SHP77 (cell line): ENCODE measurements at places on chromosomes 3 and 15.
A peak's percentile ranks its signal among the peaks of the same experiment; 100 is the strongest.

DNA sequence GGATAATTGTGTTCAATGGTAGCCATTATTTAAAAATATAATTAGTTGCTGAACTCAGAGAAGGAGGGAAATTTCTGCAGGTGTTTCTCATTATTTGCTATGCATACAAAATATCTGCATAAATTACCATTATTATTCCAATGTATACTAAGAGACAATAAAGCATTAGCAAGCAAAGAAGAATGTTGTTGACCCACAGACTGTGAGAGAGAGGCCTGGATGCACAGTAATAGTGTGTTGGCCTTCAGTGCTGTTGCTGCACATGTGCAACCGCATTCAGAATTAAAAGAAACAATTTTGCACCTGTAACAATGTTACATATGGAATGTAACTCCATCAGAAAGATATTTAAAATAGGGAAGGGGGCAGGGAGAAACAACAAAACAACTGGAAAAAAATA lies 155.6 kb upstream of the KCNH8 start:
- no peak for DNase-seq

DNA sequence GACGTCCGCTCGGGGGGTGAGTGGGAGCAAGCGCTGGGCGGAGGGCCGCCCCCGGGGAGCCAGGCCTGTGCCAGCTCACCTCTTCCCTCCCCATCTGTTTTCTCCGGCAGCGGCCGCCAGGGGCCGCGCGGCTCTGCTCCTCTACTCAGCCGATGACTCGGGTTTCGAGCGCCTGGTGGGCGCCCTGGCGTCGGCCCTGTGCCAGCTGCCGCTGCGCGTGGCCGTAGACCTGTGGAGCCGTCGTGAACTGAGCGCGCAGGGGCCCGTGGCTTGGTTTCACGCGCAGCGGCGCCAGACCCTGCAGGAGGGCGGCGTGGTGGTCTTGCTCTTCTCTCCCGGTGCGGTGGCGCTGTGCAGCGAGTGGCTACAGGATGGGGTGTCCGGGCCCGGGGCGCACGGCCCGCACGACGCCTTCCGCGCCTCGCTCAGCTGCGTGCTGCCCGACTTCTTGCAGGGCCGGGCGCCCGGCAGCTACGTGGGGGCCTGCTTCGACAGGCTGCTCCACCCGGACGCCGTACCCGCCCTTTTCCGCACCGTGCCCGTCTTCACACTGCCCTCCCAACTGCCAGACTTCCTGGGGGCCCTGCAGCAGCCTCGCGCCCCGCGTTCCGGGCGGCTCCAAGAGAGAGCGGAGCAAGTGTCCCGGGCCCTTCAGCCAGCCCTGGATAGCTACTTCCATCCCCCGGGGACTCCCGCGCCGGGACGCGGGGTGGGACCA lies 632 bp upstream of the CRELD1 start:
- DNase-seq: peak; percentile 84

DNA sequence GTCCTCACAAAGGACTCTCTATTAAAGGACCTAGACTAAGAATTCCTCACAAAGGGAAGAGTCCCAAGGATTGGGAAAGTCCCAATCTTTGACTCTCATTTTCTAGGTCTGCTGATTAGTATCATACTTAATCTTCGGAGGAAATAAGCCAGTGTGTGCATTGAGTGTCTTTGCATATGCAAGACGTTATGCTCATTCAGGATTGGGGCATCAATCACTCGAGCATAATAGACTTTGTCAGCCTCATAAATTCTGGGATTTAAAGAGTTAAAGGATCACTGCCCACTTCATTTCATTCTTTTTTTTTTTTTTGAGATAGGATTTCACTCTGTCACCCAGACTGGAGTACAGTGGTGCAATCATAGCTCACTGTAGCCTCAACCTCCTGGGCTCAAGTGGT lies 154.3 kb downstream of the RBPMS2 start:
- DNase-seq: no peak

GRCh38 chr3:74617776-74618175 lies 3.3 kb upstream of the CNTN3 start:
- DNase-seq: no peak

DNA sequence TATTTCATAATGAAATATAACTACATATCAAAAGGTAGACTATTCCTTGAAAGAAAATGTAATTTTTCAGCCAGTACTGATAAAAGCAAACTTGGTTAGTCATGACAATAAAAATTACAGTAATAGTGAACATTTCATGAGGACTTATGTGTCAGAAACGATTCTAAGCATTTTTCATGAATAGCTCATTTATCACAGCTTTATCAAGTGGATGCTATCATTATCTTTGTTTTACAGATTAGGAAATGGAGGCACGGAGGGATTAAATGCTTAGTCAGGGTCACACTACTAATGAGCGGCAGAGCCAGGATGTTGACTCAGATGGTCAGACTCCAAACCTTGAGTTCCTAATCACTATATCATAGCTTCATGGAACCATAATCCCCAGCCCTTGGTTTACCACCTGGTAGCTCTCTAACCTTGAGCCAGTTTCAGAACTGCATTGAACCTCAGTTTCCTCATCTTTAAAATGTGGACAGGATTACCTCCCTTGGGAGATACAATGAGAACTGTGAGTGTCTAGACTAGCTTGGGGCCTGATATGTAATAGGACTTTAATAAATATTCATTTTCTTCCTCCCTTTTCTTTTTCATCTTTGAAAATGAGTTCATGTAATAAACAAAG lies 85.4 kb downstream of the TNIK start:
- no peak for DNase-seq

GRCh38 chr3:169179722-169180121 lies 483.8 kb downstream of the MECOM start:
- DNase-seq: no peak

GRCh38 chr15:27764339-27764738 lies 334.8 kb downstream of the OCA2 start:
- no peak for DNase-seq

GRCh38 chr3:4241595-4242170 lies 61.5 kb upstream of the SETMAR start:
- DNase-seq: no peak

DNA sequence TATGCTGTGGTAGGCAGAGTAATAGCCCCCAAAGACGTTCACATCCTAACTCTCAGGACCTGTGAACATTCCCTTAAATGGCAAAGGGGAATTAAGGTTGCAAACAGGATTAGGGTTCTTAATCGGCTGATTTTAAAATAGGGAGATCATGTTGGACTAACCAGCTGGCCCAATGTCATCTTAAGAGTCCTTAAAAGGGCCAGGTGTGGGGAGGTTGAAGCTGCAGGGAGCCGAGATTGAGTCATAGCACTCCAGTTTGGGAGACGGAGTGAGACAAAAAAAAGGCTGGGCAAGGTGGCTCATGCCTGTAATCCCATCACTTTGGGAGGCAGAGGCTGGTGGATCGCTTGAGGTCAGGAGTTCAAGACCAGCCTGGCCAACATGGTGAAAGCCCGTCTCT lies 1.6 kb upstream of the FLNB start:
- no peak for DNase-seq

GRCh38 chr3:150080058-150080730 lies 109.5 kb upstream of the PFN2 start:
- DNase-seq: no peak

DNA sequence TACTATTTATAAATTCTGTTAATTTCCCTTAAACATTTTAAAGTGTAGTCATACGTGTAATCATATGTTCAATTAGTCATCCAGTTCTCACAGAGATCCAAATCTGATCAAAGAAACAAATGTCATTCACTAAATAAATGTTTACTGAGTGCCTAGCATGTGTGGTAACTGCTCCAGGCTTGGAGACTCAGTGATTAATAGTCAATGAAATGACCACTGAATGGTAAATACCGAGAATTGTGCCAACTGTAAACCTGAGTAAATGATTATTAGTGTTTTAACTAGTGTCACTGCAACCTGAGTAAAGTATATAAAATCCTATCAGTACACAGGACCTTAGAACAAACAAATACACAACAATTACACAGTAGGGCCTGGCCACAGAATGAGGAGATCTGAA lies 52.3 kb downstream of the SH3GL3 start:
- DNase-seq: no peak

- no peak for DNase-seq
Measured at GRCh38 chr3:175777495-175777894, 918.4 kb downstream of the NAALADL2 start.

GRCh38 chr3:62462104-62462762 lies 88.9 kb upstream of the FEZF2 start:
- no peak for DNase-seq

DNA sequence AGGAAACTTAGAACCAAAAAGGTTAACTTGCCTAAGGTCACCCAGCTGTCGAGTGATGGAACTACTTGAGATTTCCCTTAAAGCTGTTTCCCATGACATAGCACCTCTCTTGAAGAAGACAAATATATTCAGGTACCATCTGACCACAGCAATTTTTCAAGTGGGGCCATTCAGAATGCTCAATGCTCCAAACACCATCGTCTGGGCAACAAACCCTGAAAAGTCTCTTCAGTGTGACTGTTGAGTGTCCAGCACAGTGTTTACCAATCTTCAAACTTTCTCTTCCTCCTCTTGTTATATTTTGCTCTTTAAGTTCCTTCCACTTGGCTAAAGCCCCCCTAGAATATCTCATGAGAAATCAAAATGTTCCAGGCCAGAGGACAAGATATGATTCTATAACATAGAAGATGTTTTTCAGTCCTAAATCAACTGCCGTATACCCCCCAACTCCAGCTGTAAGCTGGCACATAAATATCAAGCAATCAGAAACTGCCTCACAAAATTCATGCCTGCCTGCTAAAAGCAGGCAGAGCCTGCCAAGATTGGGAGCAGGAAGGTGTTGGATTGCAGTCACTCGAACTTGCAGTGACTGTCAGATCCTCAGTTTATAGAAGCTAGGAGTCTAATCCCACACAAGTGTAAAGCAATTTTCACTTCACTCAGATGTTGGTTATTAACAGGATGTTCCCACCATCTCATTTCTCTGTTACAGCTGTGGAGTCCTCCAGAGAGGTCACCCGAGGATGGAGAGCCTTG lies 230.5 kb upstream of the MRPL3 start:
- no peak for DNase-seq

DNA sequence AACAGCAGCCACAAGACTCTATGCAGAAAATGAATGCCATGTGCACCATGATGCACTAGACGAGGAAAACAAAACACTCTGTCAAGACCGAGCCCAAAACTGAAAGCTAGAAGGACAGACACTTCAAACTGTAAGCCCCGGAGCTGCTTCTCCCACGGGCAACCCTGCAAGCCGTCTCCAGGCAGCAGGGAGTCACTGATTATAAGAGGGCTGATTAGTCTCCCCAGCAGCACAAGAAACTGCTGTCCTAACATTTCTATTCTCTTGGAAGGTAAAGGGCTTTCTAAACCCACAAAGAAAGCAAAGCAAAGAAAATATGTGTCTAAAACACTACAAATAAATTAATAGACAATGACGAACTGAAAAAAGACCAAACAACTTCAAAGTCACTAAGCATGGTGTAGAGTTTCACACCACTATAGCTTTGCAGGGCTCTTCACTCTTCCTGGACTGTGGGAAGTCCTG lies 15.5 kb downstream of the TBC1D2B start:
- DNase-seq: no peak

DNA sequence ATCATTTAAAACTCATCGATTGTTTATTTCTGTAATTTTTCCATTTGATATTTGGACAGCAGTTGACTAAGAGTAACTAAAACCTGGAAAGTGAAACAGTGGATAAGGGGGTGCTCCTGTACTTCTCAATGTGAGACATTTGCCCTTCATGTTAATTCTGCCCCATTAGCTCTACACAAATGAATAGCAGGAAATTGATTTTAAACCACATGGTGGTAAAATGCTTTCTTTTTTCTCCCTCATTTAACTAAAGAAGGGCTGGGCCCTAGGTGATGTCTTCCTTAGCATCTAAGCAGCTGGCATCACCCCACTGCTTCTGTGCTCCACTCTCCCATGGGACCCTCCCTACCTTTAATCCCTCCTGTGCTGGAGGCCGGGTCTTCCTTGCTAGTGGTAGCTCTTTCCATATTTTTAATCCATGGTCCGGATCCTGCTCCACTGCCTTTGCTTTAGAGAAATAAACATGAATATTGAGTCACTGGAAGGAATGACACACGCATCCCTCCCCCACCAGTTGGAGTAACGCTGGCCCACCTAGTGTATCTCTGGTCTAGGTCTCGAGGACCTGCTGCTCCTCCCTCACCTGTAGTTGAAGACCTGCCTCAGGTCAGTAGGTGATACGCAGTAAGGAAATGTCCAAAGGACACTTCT lies 30.2 kb upstream of the LAMP3 start:
- DNase-seq: no peak

- DNase-seq: no peak
Measured at GRCh38 chr3:179702271-179702947, 49.6 kb downstream of the USP13 start.

- no peak for DNase-seq
Measured at GRCh38 chr15:100880139-100880896, 687 bp downstream of the ALDH1A3 start.

GRCh38 chr3:4726549-4726948 lies 233.4 kb downstream of the ITPR1 start:
- no peak for DNase-seq

DNA sequence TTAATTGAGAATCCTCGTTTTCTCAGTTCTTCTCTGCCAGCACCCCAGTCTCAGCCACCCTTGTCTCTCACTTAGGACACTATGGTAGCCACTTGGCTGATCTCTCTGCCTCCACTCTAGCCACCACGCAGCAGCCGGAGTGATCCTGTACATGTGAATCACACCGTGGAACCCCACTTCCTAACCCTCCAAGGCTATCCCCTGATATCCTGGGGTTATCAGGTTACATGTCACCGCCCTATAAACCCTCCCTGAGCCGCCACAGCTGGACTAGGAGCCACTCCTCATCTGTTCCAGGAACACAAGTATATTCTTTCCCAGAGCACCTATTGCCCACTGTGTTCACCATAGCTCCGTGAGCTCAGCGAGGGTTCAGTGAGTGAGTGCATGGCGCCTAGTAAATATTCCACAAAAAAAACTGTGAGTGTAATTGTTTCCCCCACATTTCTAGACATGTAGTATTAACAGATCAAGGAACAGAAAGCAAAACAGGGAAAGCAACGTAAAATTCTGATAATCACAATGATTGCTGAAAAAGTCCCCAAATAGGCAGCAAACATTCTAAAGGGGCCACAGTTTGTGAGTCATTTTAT lies 661 bp upstream of the PARP14 start:
- peak; percentile 14 for DNase-seq

GRCh38 chr15:35098737-35099136 lies 13.6 kb upstream of the NANOGP8 start:
- DNase-seq: no peak

- DNase-seq: no peak
Measured at GRCh38 chr3:63768386-63768785, 50.7 kb upstream of the C3orf49 start.

GRCh38 chr3:107680698-107681097 lies 157.9 kb downstream of the BBX start:
- DNase-seq: no peak
